ENCODE measurements at places on chromosomes 1 and 21.

- DNase-seq: no peak
Measured at GRCh38 chr1:161359291-161359690, 8.4 kb downstream of the CFAP126 start.

- DNase-seq: no peak
Measured at GRCh38 chr1:227298512-227299240, 19.6 kb downstream of the CDC42BPA start.

GRCh38 chr1:87880098-87880760 lies 551.5 kb downstream of the LMO4 start:
- no peak for DNase-seq

DNA sequence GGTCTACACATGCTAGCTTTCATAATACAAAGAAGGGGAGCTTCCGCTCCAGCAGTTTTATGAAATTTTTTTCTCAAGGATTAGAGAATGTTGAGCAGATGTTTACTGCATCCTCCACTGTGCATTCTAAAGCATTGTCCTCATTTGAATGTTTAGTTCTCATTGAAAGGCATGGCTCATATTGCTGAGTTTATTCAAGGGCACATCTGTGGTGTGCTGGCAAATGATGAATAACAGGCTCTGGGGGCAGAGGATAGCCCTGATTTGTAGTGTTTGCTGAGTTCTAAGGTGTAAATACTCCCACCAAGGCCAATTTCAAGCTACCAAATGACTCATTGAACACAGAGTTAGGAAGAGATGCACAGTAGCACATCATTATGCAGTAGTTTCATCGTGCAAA lies 303.2 kb upstream of the FAM78B start:
- DNase-seq: no peak

DNA sequence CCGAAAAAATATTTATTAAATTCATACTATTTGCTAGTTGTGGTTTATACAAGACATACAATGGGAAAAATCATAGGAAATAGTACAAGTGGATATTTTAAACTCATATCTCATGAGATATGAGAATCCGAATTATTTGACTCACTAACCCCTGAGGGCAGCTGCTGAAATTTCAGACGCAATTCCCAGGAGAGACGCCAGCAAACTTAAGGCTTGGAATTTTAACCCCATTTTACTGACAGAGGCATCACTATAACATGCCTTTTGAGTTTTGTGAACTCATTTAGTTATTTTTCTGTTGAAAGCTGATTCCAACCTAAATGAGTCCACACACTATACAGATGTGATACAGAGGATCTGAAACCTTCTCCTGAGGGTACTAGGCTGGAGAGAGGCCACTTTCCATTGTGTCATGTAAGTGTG lies 5.9 kb upstream of the MROH9 start:
- DNase-seq: no peak

- no peak for DNase-seq
Measured at GRCh38 chr1:38038861-38039260, 7.7 kb downstream of the POU3F1 start.

GRCh38 chr21:23887725-23888306 lies 1719.5 kb downstream of the MRPL39 start:
- DNase-seq: no peak

- DNase-seq: no peak
Measured at GRCh38 chr1:61183471-61184039, 101.2 kb downstream of the NFIA start.

DNA sequence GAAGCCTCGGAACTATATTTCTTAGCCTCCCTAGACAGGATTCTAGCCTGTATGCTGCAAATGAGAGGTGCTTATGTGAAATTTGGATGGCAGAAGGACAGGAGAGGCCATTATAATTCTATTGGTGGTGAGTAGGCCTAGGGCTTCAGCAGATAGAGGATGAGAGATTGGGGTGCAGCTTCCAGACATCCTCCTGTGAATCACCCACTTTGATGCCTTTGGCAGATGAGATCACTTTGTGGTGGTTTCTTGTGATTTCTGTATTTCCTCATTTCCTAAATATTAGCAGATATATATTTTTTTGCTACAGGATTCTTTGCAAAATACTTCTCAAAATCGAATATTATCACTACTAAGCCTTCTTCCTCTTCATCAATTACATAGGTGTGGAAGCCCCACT lies 37.3 kb downstream of the MFSD2A start:
- no peak for DNase-seq

DNA sequence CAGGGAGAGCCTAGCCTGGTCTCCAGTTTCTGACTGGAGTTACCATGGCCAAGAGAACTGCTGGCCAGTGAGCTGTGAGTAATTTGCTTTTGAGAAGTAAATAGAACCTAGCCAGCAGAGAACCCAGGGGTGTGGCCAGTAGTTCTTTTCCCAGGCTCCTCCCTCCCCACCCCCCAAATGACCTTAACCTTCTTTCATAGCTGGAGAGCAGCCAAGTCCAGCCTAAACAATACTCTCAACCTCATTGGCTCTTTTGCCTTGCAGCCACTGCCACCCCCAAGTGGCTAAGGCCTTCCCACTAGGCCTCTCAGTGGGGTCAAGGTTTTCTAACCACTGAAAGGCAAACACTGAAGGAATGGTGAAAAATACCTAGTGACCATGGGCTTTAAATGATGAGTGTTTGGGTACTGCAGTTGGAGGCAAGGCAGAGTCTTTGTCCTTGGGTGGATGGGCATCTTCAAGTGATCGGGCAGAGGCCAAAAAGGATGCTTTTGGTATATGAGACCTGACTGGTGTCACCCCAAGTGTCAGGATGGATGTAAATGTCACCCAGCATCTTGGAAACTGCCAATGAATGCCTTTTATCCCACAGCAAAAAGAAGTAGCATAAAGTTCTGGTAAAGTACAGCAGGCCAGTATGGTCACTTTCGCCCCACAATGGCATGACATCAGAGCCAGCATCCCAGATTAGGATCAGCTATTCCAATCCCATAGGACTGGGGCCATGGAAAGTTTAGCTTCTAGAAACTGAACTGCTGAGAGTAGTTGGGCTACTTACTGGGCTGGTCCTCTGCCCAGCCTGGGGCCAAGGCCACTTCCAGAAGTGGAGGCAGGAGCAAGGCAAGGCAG lies 3.5 kb upstream of the PIGV start:
- no peak for DNase-seq

DNA sequence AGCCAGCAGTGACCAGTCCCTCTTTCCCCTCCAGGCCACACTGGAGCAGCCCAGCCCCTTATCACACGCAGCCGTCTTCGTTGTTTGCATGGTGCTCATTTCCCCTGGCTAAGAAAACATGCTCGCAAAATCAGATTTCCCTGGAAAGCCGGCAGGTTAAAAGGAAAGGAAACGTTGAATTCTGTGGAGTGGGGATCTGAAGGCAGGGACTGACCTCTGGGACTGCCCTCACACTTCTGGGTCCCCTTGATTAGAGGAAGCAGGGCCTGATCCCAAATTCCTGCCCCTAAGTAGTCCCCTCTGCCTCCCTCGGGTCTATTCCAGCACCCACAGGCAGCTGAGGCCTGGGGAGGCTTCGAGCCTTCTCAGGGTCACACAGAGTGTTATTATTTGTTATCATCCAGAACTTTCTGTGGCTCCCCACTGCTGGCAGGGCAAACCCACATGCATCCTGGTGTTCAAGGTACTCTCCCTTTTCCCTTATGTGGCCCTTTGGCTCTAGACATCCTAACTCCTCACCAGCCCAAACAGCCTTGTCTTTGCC lies 125.2 kb upstream of the ZBTB40 start:
- DNase-seq: no peak

- no peak for DNase-seq
Measured at GRCh38 chr1:64038965-64039364, 164.5 kb upstream of the UBE2U start.

DNA sequence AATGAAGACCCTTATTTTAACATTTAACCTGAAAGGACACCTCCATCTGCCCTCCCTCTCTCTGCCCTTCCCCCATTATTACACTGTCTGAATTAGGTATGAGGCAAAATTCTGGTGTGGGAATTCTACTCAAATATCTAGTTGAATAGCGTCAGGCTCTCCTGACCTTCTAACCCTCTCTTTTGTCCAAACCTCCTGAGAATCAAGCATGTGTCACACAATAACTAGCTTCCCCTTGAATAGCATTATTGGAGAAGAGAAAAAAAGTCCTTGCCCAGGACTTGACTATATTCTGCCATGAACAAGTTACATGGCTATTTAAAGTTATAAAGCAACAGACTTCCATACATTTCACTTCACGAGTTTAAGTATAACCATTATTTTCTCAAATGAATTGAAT lies 35.5 kb downstream of the USH2A start:
- no peak for DNase-seq

- no peak for DNase-seq
Measured at GRCh38 chr21:37263827-37264600, 3.1 kb downstream of the VPS26C start.
